Bronchial epithelial cell (primary cell): ENCODE measurements at places on chromosomes 1 and 21.

DNA sequence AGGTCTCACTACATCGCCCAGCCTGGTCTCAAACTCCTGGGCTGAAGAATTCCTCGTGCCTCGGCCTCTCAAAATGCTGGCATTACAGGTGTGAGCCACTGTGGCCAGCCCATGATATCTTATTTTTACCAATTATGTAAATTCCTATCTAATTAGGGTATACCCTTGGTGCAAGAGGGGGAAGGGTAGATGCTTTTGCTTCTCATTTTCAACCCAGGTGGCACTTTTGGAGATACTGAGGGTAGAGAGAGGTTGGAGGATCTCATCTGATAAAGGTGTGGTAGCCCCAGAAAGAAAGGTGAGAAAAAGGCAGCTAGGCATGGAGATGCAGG, 17.4 kb downstream of the ENSA start:
- no peak for DNase-seq

DNA sequence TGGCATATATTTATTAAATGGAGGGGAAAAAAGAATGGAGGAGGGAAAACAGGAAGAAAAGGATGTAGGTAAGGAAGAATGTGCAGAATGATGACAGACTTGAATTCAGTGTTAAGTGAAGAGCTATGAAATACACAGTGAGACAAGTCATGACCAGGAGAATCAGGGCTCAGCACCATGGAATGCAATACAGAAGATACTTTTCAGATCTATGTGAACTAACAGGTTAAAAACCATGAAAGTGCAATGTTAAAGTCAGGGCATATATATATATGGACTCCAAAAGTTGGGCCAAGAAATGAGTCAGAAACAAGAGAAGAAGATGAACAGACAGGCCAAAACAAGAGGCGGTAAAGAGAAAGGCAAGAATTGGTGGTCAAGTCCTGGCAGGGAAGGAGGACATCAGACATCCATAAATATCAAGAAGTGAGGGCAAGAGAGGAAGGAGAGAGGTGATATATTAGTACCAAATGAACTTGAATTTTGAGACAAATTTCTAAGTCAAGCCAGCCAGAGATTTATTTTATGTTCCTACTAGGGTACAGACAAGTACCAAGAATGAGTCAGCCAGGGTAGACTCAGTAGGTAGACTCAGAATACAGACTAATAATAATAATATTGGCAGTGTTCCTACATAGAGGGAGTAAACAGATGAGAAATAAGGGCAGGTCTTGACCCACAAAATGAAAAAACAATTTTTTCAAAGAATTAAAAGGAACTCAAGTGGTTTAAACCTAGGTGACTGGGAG, 39.5 kb upstream of the MCOLN3 start:
- DNase-seq, result peak; percentile 97

DNA sequence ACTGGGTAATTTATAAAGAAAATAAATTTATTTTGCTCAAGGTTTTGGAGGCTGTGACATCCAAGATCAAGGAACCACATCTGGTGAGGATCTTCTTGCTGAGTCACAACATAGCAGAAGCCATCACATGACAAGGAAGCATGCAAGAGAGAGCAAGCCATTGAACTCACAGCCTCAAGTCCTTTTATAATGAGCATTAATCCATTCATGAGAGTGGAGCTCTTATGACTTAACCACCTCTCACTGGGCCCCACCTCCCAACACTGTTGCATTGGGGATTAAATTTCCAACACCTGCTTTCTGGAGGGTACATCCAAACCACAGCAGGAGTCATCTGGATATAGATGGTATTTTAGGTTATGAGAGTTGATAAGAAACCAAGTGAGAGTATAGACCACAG, 20.6 kb upstream of the EGLN1 start:
- no peak for DNase-seq

DNA sequence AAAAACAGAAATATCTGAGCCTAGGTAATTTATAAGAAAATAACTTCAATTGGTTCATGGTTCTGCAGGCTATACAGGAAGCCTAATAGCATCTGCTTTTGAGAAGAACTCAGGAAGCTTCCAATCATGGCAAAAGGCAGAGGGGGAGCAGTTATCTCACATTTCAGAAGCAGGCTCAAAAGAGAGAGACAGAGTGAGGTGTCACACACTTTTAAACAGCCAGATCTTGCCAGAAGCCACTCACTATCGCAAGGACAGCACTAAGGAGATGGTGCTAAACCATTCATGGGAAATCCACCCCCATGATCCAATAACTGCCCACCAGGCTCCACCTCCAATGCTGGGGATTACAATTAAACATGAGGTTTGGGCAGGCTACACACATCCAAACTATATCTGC, 25.5 kb downstream of the RGS18 start:
- DNase-seq, result no peak

DNA sequence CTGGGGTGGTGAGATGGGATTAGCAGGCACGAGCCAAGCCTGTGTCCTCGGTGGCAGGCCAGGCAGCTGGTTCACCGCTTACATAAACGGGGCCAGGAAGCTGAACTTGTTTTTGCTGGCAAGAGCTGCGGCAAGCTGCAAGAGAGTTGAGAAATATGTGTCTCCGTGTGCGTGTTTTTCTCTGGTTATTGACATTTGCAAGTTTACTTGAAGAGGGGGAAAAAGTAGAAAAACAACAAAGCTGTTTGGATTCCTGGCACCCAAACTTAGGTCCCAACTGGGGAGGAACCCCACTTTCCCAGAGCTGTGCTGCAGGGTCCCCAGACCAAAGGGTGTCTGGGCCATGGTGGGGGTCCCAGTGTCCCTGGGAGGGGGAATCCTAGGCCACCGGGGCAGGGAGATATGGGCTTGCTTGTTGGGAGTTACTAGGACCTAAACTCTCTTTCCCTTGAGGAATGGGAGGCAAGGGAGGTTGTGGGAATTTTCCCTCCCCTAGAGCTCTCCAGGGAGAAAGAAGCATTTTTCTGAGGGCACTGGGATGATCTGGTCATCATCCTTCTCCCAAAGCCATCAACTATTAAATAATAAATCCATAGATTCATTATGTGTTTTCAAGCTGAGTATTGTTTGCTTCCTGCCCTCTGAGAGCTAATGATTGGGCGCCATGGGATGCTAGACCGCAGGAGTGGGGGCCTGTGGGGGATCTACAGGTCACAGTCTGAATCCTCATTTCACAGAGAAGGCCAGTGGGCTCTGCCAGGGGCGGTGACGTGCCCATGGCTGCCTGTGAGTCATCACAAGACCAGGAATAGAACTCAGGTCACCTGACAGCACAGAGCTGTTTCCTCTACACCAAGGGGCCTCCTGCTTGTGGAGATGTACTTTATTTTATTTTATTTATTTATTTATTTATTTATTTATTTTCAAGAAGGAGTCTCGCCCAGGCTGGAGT, 14.8 kb downstream of the IL6R start:
- DNase-seq, result peak; percentile 84

DNA sequence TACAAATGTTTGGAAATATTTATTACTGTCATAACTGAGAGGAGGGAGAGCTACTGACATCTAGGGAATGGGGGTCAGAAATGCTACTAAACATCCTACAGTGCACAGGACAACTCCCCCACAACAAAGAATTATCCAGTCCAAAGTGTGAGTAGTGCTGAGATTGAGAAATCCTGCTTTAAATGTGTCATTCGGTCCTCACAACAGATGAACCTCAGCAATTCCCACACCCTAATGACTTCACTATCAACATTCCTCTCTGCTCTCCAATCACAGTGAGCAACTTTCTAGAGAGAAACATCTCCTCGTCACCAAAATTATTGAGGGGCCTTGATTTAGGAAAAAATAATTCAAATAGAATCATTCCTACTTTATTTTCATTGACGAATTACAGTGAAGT, 18.0 kb downstream of the OMA1 start:
- peak; percentile 88 for DNase-seq

DNA sequence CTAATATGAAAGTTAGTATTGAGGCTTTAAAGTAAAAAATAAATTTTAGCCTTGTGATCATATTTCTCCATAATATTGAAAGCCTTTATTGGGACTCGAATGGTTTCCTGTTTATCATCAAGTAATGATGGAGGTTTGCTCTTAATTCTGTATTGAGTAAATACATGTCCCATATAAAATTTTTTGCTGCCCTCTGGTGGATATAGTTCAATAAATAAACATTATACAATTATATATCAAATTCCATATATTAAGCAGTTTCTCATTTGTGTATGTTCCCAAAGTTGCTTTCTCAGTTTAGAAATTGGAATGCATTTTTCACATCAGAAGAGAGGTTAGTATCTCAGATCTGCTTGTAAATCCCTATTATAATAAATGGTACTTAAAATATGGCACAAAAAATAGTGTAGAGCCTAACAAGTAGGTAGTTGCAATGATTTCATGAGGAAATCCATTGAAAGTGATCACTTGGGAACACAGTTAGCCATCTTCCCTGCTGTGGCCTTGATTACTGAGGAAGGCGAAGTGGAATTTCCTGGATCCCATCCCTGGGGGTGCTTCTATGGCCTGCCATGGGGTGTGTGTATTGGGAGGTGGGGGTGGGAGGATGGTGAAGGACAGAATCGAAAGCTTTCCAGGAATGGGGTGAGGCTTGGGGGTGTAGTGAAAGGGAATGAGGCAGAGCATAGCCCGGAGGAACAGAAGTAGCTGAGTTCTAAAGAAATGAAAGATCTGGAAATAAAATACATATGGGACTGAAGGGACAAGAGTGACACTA, 84.1 kb upstream of the C21orf91 start:
- peak; percentile 61 for DNase-seq

GRCh38 chr1:199029401-199029800, 390.6 kb downstream of the PTPRC start:
- peak; percentile 38 for DNase-seq
